ENCODE measurements at places on chromosomes 3 and 15.
A peak's percentile ranks its signal among the peaks of the same experiment; 100 is the strongest.

- no peak for DNase-seq
These were observed 25.7 kb downstream of the PRKCI start for GRCh38 chr3:170247875-170248274.

DNA sequence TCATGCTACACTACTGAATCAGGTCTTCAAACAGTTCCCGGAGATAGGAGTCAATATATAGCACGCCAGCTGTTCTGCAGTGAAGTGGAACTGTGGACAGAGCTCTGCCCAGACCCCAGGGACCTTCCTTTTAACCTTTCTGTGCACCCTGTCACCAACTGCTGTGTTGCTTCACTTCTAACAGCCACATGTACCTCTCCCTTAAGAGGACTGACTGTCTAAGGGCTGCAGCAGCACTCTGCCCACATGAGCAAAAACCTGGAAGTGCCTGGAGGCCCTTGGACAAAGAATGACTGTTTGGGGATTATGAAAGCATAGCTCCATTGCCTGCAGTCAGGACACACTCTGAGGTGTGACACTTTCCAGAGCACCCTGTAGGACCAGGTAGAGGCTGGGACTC lies 88.3 kb upstream of the CTNNB1 start:
- no peak for DNase-seq

GRCh38 chr3:30078736-30079135 lies 527.7 kb upstream of the TGFBR2 start:
- no peak for DNase-seq

GRCh38 chr15:96870580-96870979 lies 540.1 kb downstream of the NR2F2 start:
- DNase-seq: no peak

- DNase-seq: no peak
These were observed 259.3 kb downstream of the ZBTB20 start for GRCh38 chr3:114887806-114888205.

GRCh38 chr3:101643861-101644613 lies 32.9 kb downstream of the ZBTB11 start:
- peak; percentile 69 for DNase-seq

GRCh38 chr15:63933522-63933921 lies 99.8 kb upstream of the HERC1 start:
- peak; percentile 30 for DNase-seq

DNA sequence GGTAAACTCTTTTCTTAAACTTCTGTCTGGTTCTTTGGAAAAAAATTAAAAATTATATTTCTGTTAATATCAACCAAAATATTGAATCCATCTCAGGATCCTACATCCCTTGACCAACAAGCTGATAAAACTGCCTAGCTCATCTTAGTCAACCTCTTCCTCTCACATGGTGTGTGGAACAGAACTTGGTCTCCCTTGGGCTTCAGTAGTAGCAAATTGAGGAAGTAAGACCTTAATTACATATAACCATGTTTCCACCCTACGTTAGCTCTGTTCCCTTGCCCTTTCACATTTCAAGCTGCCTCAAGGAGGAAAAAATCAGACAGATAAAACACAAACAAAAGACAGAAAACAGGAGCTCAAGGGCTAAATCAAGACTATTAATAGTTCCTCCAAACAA lies 116.4 kb downstream of the GREM1 start:
- no peak for DNase-seq

DNA sequence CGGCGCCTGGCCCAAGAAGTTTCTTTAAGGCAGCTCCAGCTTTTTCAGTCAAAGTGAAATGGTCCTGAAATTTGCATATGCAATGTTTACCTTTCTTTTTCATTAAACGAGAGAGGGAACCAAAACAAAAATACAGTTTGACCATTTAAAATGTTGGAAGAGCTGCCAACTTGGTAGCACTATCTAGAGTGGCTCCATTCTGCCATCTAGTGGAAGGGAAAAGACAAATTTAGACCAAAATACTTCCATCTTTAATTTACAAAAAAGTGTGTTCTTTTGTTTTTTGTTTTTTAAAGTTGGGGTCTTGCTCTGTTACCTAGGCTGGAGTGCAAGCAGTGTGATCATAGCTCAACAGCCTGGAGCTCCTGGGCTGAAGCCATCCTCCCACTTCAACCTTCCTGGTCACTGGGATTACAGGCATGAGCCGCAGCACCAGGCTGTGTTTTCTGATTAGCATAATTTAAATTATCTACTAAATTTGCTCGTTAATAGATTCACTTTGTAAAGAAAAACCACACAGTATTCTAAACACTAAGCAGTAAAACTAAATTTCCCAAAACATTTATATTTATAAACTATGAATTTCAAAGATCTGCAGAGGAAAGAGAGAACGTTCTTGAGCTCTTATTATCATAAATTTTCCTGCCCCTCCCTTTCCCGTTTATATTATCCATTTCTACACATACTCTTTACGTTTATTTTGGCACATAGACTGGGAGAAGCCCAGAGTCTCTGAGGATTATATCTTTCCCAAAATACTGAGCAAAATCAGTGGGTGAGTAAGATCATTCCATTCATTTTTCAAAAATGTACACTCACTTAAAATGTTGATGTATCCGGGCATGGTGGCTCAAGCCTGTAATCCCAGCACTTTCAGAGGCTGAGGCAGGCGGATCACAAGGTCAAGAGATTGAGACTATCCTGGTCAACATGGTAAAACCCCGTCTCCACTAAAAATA lies 15.4 kb upstream of the RFC4 start:
- DNase-seq: peak; percentile 61

DNA sequence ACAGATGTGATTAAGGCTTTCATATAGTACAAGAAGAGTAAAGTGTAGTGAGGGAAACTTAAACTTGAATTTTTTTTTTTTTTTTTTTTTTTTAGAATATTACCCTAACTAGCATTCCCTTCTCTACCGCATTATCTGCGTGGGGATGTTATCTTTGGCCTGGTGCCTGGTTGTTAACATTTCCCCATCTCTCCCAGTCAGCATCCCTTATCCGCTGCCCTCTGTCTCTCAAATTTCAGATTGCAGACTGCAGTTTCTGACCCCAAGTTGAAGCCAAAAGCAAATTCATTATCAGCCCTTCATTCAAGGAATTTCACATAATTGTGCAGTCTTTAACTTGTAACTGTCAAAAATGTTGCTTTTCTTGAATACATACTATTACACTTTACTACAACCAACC lies 353.0 kb downstream of the PLOD2 start:
- DNase-seq: peak; percentile 51

- no peak for DNase-seq
These were observed 8.5 kb upstream of the LSAMP start for GRCh38 chr3:116453666-116454346.

DNA sequence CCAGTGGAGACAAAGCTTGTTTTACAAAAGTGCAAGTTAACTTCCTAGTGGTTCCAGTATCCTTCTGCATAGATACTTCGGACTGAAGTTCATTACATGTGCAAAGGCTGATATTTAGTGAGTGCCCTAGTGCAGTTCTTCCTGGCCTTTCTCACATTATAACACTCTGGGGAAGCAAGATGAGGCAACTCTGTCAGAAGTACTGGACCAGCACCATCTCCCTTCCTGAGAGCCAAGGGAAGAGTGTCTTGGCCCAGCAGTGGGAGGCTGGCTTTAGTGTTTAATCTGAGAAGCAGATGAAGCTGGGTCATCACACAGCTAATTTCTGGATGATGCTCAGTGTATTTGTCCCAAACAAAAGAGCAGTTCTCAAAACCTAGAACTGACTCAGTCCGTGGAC lies 397.7 kb downstream of the CACNA2D3 start:
- DNase-seq: no peak

- no peak for DNase-seq
These were observed 6.3 kb downstream of the UROC1 start for GRCh38 chr3:126511291-126511690.

- no peak for DNase-seq
These were observed 72.2 kb downstream of the ATP8B4 start for GRCh38 chr15:50046867-50047266.

- DNase-seq: no peak
These were observed 23.8 kb upstream of the TCF12 start for GRCh38 chr15:56894601-56895000.

DNA sequence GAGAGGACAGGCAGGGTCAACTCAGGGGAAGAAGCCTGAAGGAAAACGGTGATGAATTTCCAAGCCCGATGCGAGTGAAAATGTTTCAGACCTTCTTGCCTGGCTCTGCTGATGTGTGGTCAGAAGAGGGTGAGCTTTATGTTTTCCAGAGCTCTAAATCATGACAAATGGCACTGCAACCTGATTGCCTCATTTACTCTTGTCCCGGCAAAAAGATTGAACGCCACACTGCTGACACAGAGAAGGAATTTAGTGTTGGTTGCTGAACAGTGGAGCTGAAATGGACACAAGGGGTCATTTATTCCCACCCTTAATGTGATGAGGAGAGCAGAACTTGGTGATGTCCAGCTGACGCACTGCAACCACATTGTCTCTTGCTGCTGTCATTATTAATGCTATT lies 36.1 kb upstream of the GABRG3 start:
- DNase-seq: no peak

DNA sequence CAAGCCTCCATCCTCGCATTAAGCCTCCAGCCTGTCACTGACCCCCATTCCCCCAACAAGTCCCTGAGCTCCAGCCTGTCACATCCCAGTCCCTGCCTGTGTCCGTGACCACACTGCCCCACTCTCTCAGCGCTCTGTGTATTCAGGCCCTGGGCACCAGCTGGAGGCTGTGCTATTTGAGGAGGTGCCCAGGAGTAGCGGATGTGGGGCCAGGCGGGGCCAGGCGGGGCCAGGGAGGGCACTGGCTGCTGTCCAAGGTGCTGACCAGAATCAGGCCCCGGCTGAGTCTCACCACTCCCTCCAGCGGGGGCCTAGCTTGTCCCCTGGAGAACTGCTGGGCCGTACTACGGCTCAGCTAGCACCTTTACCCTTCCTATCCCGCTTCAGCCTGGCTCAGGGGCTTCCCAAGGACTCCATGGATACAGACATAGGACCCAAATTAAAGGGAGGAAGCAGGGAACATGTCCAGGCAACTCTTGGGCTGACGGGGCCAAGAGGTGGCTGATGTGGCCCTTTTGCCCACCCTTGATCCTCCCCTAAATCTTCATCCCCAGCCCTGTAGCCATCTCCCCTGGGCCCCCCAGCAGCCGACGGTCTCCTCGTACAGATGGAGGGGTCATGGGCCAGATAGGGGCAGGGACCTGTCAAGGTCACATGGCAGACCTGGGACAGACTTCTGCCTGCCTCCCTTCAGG lies 1.1 kb downstream of the HHATL start:
- peak; percentile 27 for DNase-seq

DNA sequence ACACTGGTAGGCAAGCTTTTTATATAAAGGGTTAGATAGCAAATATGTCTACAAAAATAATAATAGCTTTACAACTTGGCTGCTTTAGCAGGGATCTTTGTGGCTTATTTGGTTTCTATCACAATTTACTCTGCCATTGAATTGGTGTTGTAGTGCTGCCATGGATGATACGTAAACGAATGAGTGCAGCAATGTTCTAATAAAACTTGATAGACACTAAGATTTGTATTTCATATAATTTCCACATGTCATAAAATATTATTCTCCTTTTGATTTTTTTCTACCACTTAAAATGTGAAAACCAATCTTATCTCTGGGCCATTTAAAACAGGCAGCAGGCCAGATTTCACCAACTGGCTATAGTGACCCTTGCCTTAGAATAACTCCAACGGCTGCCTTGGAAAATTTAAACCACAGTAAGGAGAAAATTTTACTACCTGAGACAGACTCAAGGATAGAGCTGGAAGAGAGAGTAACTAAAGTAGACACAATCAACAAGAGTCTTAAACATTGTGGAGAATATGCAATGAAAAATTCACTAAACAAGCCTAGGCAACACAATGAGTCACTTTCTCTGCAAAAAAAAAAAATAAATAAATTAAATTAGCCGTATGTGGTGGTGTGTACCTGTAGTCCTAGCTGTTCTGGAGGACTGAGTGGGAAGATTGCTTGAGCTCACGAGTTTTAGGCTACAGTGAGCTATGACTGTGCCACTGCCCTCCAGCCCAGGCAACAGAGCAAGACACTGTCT lies 8.1 kb downstream of the NPHP3 start:
- no peak for DNase-seq
